ENCODE measurements at places on chromosomes 3 and 15.

GRCh38 chr3:30625541-30626438 is 19.4 kb downstream of the TGFBR2 start:
- DNase-seq, result no peak

- DNase-seq, result no peak
Measured at GRCh38 chr3:65379223-65379622, 659.5 kb downstream of the MAGI1 start.

GRCh38 chr15:44219073-44219472 is 24.0 kb upstream of the FRMD5 start:
- no peak for DNase-seq

DNA sequence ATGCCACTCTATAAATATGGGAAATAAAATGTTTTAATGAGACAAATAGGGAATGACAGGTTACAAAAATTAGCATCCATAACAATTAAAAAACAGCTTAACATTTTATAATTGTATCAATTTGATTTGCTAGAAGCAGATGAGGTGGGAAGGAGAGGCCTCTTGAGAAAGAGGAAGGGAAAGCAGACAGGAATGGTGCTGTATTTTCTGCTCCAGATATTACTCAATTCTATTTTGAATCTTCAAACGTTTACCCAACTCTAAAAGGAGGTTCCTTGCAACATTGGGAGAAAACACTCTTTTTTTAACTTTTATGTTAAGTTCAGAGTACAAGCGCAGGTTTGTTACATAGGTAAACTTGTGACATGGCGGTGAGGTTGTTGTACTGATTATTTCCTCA is 44.9 kb upstream of the ALDH1A3 start:
- no peak for DNase-seq

DNA sequence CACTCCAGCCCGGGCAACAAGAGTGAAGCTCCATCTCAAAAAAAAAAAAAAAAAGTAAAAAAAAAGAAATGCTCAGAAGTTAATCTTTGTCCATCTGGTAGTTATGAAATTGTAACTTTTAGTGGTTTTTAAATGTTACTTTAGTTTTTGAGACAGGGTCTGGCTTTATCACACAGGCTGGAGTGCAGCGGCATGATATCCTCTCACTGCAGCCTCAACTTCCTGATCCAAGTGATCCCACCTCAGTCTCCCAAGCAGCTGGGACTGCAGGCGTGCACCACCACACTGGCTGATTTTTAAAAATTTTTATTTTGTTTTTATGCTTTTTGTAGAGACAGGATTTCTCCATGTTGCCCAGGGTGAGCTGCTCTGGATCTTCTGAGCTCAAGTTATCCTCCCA is 1.3 kb downstream of the RNU5B-1 start:
- DNase-seq, result no peak

- DNase-seq, result no peak
Measured at GRCh38 chr3:33833408-33834095, 35.1 kb downstream of the PDCD6IP start.

DNA sequence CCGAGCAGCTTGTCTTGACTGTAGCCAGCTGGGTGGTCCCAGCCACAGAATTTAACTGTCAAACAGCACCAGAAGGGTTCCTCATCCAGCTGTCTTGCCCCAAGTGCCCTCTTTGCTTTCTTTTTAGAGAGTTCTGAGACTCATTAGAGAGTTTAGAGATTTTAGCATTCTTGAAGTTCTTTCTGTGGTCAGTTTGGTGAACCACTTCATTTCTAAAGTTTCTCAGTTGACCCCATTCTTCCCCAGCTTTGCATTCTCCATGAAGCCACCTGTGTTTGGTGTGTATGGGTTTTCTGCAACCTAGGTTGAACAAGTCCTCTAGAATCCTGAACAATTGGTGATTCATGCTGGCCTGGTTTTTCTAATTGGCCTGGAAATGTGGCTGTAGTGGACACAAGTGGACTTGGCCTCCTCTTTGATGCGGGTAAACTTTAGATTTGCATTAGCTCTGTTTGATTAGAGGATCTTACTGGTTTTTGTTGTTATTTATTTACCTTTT is 33.7 kb downstream of the FLNB start:
- no peak for DNase-seq

GRCh38 chr3:156906275-156906674 is 80.1 kb downstream of the LEKR1 start:
- DNase-seq, result no peak

Measured in stimulated activated CD8-positive, alpha-beta memory T cell treated with anti-CD3 and anti-CD28 coated beads, Interleukin-4, amount 100 ng/mL, for 1 hour (primary cell).